ENCODE measurements at places on chromosomes 2 and 18. TPM values are rescaled to one million over a fixed set of nuclear protein-coding genes. Genes with fewer than 3 reads are reported as not detected.

DNA sequence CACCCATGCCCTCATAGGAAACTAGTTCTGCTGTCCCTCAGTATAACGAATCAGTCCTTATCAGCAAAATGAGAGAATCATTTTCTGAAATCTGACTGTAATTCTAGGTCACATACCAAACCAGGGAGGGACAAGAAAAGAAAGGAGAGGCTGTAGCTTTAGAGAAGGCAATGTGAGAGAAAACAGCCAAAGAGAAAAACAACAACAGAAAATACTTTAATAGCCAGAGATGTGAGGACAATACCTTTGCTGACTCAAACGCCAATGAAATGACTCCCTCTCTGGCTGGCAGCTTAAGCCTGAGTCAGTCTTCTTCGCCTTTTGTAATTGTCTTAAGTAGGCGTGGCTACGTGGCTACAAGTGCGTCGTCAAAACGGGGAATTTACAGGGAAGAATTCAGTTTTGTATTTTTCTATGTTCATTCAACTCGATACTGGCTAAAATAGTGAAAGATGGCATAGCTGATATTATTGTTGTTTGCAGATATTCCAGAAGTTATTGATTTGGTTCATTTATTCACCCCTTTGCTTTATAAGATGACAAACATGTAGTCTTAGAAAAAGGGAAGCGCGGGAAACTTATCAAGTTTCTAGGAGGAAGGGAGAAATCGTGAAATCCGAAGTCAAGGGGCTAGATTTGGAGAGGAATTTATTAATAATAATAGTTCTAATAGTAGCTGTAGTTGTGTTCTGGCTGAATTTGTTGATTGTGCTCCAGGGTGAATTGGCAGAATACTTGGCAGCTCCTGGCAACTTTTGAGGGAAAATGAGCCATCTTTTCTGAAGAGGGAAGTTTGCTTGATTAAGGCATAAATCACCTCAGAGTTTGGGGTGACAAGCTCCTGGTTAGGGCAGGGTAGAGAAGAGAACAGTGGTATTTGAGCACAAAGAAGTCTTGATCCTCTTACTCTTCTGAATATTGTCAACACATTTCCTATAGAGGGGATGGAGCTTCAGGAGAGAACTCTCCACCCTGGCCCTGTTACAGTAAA is at the start of gene IL1A:
IL1A (minus strand) TSS at position 295 of the 991 bp plus-strand sequence. CDS start 723 bp downstream, outside the sequence.
- DNase-seq, result no peak

- DNase-seq, result no peak
These were observed 65.1 kb upstream of the AQP4 start for GRCh38 chr18:26930630-26931029.

GRCh38 chr2:239148495-239149200 is 252.2 kb downstream of the HDAC4 start:
- DNase-seq, result no peak

DNA sequence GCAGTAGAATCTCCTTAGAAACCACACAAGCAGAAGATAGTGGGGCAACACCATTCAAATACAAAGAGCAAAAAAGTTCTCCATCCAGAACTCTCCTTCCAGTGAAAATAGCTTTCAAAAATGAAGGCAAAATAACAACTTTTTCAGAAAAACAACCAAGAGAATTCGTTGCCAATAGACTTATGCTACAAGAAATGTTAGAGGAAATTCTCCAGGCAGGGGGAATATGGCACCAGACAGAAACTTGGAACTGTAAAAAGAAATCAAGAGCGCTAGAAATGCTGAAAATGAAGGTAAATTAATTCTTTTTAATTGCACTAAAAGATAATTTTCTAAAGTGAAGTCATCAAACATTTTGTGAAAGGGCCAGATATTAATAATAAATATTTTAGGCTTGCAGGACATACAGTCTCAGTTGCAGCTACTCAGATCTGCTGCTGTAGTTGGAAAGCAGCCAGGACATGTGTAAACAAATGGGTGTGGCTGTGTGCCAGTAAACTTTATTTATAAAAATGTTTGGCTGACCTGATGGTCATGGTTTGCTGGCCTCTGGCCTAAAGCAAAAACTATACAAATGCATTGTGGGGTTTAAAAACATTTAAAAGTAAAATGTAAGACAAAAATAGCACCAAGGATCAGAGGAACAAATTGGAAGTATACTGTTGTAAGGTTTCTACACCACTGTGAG is 73.7 kb upstream of the TGFA start:
- no peak for DNase-seq

GRCh38 chr18:6504605-6505497 is 90.1 kb upstream of the L3MBTL4 start:
- no peak for DNase-seq

GRCh38 chr2:224847961-224848850 is 132.0 kb upstream of the CCDC195 start:
- DNase-seq, result no peak

DNA sequence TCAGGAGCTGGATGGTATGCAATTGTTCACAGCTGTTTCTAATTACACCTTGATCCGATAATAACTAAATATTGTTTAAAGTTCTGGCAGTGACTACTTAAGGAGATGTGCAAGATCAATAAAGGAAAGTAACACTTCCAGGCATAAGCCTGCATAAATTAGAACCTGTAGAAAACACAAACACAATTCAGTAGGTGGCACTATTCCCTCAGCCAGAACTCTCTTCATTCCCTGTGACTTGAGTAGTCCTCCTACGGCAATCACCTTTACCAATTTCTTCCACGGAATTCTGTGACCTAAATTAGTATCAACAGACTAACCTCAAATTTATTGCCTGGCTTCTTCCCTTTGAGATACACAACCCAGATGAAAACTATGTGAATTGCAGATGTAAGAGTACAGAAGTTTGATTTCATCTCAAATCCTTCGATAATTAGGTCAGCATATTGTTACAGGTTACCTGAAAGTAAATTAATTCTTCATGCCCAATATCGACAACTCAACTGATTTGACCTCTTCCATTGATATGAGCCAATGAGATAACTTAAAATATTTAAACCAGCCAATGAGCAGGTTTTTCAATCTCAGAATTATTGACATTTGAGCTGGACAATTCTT is 137.8 kb downstream of the PID1 start:
- no peak for DNase-seq

- no peak for DNase-seq
These were observed 115.9 kb downstream of the DSEL start for GRCh38 chr18:67400502-67401117.

- no peak for DNase-seq
These were observed 30.9 kb upstream of the RPIA start for GRCh38 chr2:88660622-88661021.

DNA sequence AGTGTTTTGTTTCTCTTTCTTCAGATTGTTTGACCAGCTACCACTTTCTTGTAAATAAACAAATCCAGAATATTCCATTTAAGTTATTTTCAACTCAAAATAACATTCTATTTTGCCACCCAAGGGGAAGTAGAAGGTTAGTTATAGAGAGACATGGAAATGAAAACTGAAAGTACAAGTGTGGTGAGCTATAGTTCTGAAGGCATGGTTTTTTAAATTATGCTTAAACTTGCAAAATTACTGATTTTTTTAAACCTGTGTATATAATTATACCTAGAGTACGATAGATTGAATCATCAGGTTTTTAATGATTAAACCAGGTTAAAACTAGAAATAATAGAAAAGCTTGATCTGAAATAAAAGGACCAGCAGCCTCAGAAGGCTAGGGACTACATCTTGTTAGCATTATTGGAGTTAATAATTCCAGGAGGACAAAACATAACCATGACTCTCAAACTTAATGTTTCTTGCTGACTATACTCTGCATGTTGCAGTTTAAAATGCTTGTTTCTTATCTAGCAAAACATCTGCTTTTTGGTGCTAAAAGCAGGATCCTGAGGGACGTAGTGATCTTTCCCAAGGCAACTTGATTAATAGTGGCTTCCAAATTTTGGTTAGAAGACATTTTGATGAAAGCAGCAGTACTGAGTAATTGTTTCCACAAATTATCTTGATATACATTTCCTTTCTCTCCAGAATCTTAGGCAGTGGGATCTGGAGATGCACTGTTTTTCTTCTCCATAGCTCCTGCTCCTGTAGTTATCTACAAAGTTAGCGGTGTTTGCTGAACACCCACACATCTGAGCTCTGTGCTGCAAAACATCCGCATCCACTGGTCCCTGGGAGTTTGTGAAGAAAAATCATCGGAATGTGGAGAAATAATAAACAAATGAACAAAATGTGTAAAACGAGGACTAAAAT is 327.2 kb upstream of the PKDCC start:
- DNase-seq, result no peak

DNA sequence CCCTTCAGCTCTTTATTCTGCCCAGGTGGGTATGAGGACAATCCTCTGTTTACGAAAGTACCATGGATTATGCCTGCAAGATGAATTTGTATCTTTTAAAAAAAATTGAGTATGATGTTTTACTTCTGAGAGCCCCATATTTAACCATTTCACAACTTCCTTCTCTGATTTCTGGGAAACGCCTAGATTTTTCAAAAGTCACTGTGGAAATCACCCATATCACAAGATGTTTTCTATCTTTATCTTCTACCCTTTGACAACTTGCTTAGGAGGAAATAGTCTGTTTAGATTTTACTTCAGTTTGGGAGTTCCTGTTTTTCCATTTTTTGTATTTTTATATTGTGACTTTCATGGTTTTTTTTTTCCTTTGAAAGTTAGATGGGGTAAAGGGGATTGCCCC is 53.0 kb downstream of the ICOS start:
- no peak for DNase-seq

GRCh38 chr2:26970928-26971627 is 641 bp downstream of the MAPRE3 start:
- DNase-seq, result peak; percentile 9

DNA sequence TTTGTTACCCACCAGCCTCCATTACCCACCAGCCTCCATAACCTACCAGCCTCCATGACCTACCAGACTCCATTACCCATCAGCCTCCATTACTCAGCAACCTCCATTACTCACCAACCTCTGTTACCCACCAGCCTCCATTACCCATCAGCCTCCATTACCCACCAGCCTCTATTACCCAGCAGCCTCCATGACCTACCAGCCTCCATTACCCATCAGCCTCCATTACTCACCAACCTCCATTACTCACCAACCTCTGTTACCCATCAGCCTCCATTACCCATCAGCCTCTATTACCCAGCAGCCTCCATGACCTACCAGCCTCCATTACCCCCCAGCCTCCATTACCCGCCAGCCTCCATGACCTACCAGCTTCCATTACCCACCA is 133.3 kb upstream of the HS6ST1 start:
- no peak for DNase-seq

- no peak for DNase-seq
These were observed 5.1 kb downstream of the AGPS start for GRCh38 chr2:177397481-177398289.

GRCh38 chr18:2083691-2084090 is 487.6 kb downstream of the METTL4 start:
- peak; percentile 27 for DNase-seq

- DNase-seq, result peak; percentile 6
These were observed 489 bp downstream of the TRMT61B start for GRCh38 chr2:28869494-28870145.

DNA sequence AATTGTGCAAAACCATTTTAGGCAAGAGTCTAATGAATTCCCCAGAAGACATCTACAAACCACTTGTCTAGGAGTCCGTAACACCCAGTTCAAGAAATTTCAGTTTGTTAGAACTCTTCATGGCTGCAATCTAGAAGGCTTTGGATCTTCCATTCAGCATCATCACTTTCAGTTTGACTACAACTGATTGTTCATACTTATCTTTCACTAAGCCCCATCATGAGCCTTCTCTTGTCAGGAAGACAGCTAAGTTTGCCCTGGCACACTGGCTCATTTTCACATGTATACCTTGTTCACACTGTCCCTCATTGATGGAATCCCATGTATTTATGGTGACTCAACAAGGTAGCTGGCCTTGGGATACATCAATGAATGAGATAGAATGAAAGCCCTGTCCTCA is 898.4 kb upstream of the CELF4 start:
- DNase-seq, result no peak

GRCh38 chr2:3476321-3476984 is 42.9 kb downstream of the ADI1 start:
- DNase-seq, result no peak

DNA sequence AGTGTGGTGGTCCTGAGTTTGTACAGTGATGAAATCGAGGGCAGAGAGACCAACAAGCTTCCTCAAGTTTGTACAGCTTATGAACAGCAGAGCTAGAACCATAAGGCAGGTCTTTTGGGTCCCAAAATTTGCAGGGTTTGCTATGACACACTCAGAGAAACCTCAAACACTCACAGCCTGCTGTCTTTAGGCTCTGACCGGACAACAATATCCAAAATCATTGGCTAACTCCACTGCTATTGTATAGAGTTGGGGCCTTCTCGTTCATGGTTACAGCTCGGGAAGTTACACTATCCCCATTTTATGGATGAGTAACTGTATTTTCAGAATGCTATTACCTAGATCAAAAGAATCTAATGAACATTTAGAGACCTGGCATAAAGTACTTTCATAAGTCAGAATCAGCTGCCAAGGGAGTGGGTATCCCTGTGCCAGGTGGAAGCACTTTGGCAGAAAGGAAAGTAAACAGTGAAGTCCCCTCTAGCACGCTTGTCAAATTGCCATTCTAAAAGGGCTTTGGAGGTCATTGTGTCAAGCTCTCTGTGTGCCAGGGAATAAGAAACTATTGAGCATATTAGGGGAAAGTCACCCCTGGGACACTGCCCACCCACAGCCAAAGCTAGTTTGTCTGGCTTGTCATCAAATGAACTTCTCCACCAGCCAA is 331.8 kb downstream of the ALK start:
- no peak for DNase-seq

DNA sequence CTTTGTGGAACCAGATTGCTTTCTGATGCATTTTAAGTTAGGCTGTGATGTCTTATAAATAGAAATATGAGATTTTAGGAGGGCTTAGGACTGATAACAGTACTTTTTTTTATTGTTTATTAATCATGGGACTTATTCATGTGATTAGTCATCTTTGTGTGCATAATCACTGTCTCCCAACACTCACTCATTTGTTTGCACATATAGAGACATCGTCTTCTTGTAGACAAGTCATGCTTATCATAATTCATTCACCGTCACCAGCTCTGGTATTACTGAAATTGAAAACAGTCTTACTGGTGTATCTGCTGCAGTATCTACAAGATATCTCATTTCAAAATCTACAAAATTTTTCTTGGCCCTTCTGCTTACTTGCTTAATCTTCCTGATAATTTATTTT is 45.8 kb downstream of the WDR7 start:
- DNase-seq, result no peak

DNA sequence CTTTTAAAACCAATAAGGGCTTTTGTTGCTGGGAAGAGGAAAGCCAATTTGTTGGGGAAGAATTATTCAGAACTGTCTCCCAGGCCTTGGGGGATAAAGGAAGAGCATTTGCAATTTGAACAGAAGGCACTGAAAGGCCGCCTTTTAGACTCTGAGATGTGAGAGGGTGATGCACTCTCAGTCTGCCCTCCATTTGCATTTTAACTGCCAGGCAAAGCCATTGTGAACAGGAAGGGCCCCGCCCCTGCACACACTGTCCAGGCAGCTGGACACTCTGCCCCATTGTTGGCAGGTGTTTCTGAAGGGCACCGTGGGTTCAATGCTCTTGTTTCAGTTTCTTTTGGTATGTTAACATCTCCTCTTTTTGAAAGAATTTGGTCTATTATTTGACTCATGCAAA is 169.5 kb upstream of the COPS8 start:
- DNase-seq, result no peak

Gene KCNJ13
- 0.18 TPM for polyA plus RNA-seq

Gene IL1F10
- polyA plus RNA-seq, result 1.1 TPM

Gene C2orf76
- polyA plus RNA-seq, result 25.6 TPM

Gene CHMP3
- 53.9 TPM for polyA plus RNA-seq

Gene SPATS2L
- 58.3 TPM for polyA plus RNA-seq

Gene C2orf80
- polyA plus RNA-seq, result 0.07 TPM

Gene CCDC142
- polyA plus RNA-seq, result 6.7 TPM

Gene DTNA
- 2.9 TPM for polyA plus RNA-seq

Gene DNER
- 0.59 TPM for polyA plus RNA-seq

Gene PKDCC
- 25.1 TPM for polyA plus RNA-seq

Gene PID1
- 5.2 TPM for polyA plus RNA-seq

Gene GREB1L
- 0.50 TPM for polyA plus RNA-seq

Data from thymus (tissue), 14 donors.